ENCODE measurements at places on chromosomes 12 and 14. TPM values are rescaled to one million over a fixed set of nuclear protein-coding genes. Genes with fewer than 3 reads are reported as not detected.

DNA sequence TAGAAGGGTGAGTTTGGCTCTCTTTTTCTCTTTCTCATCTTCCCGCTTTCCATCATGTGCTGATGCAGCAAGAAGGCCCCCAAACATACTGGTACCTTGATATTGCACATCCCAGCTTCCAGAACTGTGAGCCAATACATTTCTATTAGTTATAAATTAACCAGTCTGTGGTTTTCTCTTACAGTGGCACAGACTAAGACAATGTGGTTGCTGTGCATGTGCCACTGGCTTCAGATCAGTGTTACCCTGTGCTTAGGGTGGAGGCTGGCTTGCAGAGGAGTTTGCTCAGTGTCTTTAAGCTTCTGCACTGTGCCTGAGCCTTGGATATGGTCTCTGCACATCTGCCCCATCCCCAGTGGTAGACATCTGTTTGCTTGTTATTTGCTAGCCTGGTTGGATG, 5.5 kb downstream of the IFI27L2 start:
- no peak for DNase-seq

DNA sequence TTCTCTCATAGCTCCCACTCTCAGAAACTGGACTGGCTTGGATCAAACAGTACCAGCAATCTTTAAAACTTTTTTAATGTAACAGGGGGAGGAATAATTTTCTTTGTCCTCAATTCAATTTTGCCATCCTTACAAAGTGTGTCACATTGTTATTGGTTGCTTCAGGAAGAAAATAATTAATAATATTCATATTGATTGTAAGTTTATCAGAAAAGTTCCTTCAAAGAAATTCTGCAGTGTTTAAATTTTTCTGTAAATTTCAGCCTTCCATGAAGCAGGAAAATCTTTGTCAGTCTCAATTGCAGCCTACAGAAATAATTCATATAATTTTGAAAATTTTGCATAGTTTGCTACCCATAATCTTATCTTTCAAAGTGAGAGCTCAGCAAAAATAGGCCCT, 1119.1 kb upstream of the ATXN7L3B start:
- no peak for DNase-seq

GRCh38 chr12:12799163-12799920, 13.8 kb upstream of the DDX47 start:
- DNase-seq = no peak

Gene CREBL2
- 16.7 TPM for total RNA-seq

- no peak for DNase-seq
Observed at GRCh38 chr12:68912916-68913315, 20.1 kb downstream of the CPM start.
